ENCODE measurements at places on chromosomes 1 and 21. TPM values are rescaled to one million over a fixed set of nuclear protein-coding genes. Genes with fewer than 3 reads are reported as not detected.

ILDR2 gene
- polyA plus RNA-seq, result 16.6 TPM

RIPK4 gene
- 18.2 TPM for polyA plus RNA-seq

ZYG11A gene
- polyA plus RNA-seq, result 0.14 TPM

KPRP gene
- polyA plus RNA-seq, result not detected

GJC2 gene
- 1.1 TPM for polyA plus RNA-seq

IL19 gene
- polyA plus RNA-seq, result 0.65 TPM

CDC42SE1 gene
- polyA plus RNA-seq, result 73.0 TPM

HES4 gene
- 39.7 TPM for polyA plus RNA-seq

SMCP gene
- not detected for polyA plus RNA-seq

- no peak for DNase-seq
These were observed 71.0 kb downstream of the ST6GALNAC5 start for GRCh38 chr1:76938304-76938703.

- no peak for DNase-seq
These were observed 13.1 kb downstream of the MAP1LC3C start for GRCh38 chr1:241985787-241986186.

- no peak for DNase-seq
These were observed 390.4 kb downstream of the TGFB2 start for GRCh38 chr1:218735436-218736032.

DNA sequence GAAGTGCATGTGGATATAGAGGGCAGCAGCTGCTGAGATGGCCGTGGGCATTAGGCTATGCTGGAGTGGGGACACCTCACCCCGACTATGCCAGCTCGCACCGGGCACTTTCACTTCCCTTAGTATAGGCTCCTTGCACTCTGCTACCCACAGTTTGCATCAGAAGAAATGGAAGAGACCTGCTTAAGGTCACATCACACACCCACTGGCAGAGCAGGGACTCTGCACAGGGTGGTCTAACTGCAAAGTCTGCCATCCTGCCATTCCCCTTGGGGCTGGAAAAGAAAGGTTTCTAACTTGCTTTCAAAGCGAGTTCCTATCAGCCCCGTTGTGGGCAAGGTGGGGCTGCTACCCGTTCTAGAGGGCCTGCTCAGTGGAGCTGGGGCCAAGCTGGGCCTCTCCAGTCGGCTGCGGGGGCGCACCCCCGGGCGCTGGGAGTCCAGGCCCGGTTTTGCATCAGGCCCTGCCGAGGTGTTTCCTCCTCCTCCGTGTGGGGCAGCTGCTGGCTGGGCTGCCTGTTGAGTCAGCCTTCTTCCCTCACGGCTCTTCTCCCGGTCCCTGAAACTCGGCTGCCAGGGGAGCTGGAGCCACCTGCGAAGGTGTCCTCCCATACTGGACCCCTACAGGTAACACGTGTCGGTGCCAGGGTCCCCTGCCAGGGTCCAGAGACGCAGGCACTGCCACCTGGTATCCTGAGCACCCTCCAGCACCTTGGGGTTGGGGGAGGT lies at the start of gene SYTL1:
SYTL1 (plus strand) TSS at position 498 of the 728 bp plus-strand sequence. CDS start 3,313 bp downstream, outside the sequence.
- DNase-seq, result no peak

- no peak for DNase-seq
These were observed 58.2 kb downstream of the FNBP1L start for GRCh38 chr1:93506126-93506525.

GRCh38 chr1:32701951-32702598 lies 495 bp downstream of the SYNC start:
- no peak for DNase-seq

DNA sequence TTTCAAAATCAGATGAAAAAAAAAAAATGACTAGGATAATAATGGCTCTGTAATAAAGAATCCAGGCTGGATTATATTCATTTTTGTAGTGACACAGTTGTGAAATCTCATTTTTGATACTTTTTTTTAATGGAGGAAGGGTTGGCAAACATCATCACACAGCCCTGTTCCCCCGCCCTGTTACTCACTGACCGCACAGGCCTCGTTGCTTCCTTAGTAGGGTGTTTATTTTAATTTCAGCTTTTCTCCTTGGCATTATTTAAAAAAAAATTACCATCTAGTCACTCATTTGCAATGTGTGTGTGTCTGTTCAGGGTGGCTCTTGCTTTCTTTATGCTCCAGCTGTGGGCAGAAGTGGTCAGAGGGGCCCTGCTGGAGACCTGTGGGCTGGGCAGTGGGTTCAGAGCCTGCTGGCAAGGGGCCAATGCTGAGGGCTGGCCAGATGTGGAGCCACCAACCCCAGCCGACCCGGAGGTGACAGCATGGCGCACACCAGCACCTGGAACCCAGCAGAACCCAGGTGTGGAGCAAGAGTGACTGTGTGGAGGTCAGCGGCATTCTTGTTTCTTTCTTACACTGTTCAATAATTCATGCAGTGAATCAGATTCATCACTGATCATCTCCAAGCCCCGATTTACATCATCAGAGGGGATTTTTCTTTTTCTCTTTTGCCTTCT lies 44.6 kb downstream of the ZSCAN20 start:
- DNase-seq, result no peak

DNA sequence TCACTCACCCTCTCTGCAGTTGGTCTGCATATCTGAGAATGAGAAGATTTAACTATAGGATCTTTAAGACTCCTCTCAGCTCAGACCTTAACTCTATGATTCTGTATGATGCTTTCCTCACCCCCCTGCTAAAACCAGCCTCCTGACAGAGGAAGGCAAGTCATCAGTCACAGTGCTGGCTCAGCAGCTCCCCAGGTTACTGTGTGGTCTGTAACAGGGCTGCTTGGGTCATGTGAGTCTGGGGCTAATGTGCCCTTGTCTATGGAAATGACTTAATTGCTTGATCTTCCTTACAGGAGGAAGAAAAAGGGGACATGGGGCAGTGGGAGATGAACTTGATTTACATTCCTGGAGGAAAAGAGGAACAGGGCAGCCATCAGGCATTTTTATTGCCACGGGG lies 625.6 kb downstream of the PTPRU start:
- no peak for DNase-seq

- no peak for DNase-seq
These were observed 113.2 kb upstream of the CYYR1 start for GRCh38 chr21:26686278-26686677.

DNA sequence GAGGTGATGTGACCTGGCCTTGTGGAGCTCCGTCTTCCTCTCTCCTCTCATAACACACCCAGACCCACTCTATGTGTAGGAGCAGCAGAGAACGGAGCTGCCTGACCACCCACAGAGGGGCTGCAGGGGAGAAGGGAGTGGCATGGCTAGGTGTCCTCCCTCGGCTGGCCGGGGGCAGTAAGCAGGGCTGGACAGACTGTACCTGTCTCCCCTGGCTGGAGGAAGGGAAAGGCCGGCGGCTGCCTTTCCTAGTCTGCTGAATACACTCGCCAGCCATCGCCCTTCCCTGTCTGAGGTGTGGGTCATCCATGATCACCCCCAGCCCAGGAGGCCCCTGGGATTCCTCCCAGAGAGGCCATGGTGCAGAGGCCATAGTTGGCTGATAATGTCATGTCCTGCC lies 187.2 kb upstream of the AJAP1 start:
- DNase-seq, result no peak

GRCh38 chr1:246843876-246844275 lies 87.9 kb downstream of the AHCTF1 start:
- DNase-seq, result no peak

DNA sequence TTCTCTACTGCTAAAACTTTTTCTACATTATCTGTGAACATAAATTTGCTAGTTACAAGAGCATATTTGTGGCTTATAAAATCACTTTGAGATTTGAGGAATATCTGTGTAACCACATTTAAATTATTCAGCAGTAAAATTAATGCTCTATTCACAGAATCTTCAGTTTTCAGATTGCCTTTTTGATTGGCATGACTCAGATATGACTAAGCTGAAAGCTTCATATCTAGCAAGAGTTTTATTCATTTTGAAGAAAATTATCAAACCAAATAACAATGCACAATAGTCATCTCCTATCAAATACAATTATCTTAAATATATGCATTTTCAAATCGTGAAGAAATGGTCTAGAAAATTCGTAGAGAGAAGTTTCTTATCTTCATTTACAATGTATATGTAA lies 1498.2 kb upstream of the B3GALT2 start:
- DNase-seq, result no peak

DNA sequence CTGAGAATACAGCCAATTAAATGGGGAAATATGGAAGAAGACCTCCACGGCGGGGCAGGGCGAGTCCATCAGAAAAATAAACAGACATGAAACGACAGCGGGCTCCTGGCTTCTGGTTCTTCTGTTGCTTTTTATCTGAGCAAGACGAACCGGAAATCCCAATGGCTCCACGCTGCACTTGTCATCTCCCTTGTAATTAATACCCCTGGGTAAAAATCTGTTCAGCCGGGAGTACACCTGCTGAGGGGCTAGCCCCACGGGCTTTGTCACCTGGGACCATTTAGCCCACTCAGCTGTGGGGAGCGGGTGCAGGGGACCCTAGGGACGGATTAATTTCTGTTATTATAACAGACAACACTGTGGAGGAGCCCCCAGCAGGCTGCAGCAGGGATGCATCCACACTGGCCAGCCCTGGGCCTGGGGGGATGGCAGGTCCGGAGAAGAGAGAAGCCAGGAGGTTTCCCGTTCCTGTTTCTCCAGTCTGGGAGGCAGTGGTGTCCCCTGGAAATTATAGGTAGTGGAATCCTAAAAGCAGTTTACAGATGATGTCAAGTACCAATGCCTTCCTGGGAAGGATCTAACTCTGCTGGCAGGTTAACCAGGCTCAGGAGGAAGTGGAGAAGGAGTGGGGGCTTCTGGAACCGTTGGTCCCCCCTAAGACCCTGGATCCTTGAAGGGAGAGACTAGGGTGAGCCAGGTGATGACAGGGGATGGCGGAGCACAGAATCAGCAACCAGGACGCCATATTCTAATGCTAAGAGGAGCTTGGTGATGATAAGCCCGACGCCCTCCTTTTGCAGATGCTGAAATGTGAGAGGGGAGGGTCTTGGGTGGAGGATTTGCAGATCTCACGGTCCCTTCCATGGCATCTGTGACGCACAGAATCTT lies 566.1 kb downstream of the PTPRU start:
- DNase-seq, result no peak

GRCh38 chr1:110450929-110451328 lies at the start of gene PROK1:
Gene PROK1, plus strand, starts transcription at chr1:110451149. Its CDS starts 68 bp downstream, at chr1:110451217.
- no peak for DNase-seq

GRCh38 chr1:54364995-54365394 lies 41.2 kb downstream of the SSBP3 start:
- DNase-seq, result no peak

DNA sequence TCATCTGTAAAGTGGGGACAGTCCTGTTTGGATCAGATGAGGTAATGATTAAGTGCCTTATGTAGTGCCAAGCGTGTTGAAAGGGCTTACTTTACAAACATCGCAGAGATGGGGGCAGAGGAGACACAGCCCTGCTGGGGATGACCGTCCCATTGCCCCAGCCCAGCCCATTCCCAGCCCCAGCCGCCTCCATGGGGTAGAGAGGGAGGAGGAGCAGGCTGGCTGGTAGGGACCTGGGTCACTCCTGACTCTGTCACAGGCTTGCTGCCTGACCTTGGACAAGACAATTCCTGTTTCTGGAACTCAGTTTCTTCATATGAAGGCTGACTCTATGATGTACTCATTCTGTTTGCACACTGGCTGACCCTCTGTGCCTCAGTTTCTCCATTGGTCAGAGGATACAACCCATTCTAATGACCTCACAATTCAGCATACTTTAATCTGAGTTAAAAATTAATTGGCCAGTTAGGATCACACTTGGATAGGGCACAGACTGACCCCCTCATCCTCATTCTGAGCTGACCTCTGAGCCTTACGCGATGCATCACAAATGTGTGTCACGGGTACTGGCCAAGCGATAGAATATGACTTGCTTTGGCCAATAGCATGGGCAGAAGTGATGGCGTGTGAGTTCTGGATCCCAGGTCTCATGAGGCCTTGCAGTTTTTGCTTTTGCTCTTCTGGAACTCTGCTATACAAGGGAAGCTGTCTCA lies 91.1 kb downstream of the PTPRU start:
- no peak for DNase-seq

DNA sequence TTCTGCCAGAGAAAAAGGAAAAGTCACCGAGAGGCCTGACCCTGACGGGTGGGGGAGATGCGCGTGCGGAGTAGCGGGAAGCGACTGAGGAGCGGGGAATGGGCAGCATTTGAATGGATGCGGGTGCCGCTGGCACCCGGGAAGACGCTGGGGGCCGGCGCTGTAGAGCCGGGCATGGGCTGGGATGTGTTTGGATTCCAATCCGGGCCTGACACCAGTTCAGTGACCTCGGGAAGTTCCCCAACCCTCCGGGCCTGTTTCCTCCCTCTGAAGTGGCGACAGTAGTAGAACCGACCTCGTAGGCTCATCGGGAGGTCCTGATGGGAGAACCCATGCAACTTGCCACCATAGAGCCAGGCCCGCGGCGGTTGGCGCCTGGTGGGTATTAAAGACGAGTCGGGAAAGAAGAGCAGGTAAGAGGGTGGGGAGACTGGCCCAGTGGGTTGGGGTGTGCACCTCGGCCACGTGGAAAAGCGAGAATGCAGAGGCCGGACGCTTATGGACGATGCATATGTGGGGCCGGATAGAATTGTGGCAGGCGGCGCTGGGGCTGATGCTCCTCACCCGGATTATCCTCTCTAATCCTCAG lies 642 bp upstream of the SLC16A1 start:
- peak; percentile 28 for DNase-seq

GRCh38 chr1:201648907-201649721 lies 110.2 kb downstream of the NAV1 start:
- DNase-seq, result no peak

DNA sequence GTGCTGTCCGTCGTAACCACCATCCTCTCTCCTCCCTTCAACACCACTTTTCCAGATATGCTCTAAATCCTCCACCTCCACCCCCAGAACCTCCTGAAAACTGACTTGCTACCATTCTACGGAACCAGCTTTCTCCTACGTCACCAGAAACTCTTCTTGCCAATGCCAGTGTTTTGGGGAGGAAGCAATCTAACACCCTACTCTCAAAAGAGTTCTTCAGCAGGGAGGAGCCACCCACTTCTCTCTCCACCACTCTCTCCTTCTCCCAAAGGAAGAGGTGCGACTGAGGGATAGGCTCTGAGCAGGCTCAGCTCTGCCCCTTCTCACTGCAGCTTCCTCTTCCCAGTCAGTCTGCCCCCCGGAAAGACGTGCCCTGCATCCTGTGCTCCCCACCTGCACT lies 6.1 kb upstream of the S100A2 start:
- DNase-seq, result no peak

Data from renal cortex interstitium (tissue), 15 donors.